ENCODE measurements at places on chromosomes 5 and 9.

DNA sequence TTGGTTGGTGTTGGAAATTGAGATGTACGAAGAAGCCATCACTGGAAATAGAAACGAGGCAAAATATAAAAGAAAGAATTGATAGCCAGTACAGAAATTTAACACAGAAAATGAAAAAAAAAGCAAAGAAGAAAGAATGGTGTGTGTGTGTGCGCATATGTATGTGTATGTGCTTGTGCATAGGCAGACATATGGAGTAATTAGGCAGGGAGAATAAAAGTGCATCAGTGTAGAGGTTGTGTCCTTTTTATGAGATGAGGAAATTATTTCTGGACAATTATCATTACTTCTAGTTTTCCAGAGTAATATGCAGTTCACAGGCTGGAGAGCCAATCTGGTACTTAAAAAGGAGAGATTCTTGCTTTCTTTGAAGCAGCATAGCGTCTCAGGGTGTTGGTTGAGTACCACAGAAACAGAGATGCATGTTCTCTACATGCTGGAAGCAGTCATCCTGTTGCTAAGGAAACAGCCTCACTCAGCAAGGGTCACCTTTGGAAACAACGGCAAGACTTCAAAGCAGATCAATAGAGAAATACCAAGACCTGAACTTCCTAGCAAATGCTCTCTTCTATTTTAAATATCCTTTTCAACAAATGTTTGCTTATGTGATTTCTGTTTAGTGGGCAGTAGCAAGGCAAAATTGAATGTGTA is 172.7 kb downstream of the TAF11L14 start:
- no peak for DNase-seq

- DNase-seq, result no peak
These were observed 14.8 kb downstream of the SPTLC1 start for GRCh38 chr9:92100237-92100911.

DNA sequence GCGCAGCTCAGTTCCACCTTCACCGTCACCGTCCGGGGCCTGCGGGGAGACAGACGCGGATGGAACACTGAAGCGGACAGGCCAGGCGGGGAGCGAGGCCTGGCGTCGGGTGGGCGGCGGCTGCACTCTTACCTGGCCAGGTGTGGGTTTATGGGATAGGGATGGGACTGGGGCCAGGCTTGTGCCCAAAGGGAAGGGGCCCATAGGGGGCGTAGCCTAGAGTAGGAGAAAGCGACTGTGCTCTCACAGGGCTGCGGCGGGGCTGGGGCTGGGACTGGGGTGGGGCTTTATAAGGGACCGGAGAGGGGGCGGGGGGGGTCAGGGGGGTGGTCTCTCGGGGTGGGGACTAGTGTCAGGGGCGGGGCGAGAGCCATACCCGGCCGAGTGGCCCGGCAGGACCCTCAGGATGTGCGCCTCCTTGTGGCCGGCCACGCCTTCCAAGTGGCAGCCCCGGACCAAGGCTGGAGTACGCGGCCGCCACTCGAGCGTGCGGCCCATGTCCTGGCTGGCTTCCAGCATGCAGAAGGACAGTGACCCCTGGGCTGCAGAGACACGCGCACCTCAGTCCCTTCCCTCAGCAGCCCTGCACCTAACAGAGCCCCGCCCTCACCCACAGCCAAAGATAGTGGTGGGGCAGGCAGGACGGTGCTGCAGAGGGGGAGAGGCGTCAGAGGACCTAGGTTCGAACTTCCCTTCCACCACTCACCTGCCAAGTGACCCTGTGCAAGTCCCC is 22.8 kb downstream of the FPGS start:
- no peak for DNase-seq

DNA sequence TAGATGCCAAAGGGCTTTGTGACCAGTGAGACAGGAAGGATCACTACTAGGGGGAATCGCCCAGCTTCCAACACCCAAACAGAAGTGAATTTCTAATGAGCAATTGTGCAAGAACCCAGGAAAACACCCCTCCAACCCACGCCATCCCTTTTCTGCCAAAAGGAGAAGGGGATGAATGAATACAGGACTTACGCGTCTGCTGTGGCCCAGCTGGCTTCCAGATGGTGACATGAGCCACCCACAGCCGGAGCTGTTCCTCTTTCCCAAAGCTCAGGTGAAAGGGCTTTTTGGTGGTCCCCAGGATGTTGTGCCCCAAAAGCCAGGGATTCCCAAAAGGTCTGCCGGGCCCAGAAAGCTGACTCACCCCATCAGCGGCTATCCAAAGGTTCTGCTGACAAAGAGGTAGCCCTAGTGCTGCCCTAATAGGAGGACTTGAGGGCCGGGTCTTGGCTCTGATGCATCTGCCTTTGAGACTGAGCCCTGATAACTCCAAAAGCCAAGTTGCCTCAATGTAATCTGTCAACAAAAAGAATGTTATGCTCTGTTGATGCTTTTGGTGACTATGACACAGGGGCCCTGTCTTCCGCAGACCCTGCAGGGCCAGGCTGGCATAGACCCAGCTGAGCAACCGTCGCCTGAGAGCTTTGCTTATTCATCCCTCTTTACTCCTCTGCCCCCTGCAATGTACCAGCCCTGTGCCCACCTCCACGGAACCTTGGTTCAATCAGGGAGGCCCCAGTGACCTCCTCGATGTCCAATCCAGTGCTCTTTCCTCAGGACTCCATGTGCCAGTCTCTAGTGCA is 14.5 kb downstream of the GSN start:
- DNase-seq, result no peak

GRCh38 chr5:45093377-45093776 is 284.6 kb downstream of the MRPS30 start:
- DNase-seq, result no peak

GRCh38 chr9:9284201-9284600 is 1328.6 kb downstream of the PTPRD start:
- no peak for DNase-seq

DNA sequence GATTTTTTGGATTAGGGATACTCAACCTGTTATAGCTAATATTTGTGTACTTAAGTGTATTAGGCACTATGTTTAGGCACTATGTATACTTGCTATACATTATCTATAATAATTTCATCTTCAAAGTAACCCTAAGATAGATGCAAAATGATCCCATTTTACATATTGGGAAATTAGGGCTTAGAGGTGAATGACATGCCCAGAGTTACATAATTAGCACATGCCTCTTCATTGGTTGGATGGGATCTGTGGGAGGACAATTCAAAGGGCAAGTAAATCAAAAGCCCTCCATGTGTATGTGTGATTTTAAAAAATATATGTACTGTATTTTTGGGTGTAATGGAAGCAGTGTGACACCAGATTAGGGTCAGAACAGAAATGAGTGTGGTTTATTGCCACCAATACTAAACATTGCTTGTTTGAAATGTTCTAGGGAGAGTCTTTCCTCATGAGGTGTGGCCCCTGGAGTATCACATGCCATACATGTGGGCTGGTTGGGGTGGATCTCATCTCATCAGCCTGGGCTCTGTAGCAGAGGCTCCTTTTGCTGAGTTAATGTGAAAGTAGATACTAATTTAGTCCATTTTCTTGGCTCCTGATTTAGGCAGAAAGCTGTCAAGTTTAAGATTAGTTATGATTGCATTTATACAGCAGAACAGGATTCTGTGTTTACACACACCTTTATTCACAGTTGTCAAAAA is 5.5 kb downstream of the C9orf85 start:
- DNase-seq, result no peak

DNA sequence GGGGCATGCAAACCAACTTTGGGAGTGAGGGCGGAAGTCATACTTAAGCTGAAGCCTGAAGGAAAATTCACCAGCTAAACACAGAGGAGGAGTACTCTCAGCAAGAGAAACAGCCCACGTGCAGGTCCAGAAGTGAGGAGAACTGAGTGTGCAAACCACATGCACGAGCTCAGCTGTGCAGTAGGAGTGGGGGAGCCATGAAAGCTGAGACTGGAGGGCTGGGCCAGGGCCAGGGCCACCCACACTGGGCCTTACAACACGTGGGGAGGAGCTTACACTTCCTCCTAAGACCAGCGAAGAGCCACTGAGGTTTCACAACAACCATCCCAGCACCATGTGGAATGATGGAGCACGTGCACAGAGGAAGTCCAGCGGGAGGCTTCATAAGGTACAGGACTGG is 9.3 kb upstream of the WWC1 start:
- DNase-seq, result no peak

DNA sequence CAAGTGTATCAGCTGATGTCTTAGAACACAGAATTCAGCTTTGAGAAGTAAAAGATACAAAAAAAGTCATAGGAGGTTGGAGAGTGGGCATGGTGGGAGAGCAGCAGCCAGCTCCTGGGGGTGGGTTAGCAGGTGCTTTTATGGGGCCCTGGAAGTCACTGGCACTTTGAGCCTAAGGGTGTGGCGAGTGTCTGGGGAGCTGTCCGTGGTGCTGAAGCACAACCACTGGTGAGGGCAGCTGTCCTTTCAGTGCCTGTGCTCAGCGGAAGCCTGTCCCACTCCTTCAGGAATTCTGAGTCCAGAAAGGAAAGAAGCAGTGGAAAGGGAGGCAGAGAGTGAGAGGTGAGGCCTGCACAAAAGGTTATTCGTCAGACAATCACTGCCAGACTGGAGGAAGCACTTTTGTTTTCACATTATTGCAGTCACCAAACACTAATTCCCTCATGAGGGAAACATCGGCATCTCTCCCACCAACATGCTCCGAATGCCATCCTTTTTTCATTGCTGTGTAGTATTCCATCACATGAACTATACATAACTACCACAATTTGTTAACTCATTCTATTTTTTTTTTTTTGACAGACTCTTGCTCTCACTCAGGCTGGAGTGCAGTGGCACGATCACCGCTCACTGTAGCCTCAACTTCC is 59.4 kb upstream of the RAPGEF1 start:
- no peak for DNase-seq

DNA sequence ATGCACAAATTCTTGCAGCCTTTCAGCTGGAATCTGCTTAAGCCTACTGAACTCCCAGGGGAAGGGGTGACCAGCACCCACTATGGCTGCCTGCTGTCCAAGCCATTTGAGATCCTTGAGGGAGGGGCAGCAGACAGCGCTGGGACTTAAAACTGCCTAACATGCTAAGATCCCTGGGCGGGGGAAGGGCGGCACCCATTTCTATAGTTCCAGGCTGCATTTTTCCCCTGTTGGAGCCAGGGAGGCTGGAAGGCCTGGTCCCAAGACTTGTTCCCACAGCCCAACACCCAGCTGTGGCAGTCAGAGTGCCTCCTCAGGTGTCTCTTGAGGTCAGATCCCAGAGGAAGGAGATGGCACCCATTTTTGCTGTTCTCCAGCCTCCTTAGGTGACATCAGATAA is 1061.3 kb upstream of the COX7C start:
- no peak for DNase-seq

- no peak for DNase-seq
These were observed 2.8 kb upstream of the PPP1R26 start for GRCh38 chr9:135476561-135477355.

GRCh38 chr9:20022410-20022809 is 233.6 kb upstream of the SLC24A2 start:
- DNase-seq, result no peak

GRCh38 chr5:82849885-82850284 is 227.3 kb downstream of the TMEM167A start:
- DNase-seq, result no peak

DNA sequence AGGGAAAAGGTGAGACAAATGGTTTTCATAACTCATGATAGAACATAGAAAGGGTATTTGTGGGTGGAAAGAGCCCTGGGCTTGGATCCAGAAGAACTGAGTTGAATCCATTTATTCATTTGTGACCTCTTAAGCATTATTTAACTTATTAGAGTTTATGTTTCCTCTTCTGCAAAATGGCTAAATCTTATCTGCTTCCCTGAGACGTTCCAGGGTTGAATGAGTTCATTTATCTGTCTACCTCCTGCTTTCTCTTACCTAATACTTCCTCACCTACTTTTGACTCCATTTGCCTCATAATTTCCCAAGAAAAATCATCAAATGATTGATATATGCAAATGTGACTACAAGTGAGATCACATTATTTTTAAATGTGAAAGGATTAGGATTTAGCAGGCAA is 152.7 kb upstream of the GAS1 start:
- no peak for DNase-seq

GRCh38 chr5:132751444-132751843 is 4.2 kb downstream of the CCNI2 start:
- DNase-seq, result peak; percentile 55

DNA sequence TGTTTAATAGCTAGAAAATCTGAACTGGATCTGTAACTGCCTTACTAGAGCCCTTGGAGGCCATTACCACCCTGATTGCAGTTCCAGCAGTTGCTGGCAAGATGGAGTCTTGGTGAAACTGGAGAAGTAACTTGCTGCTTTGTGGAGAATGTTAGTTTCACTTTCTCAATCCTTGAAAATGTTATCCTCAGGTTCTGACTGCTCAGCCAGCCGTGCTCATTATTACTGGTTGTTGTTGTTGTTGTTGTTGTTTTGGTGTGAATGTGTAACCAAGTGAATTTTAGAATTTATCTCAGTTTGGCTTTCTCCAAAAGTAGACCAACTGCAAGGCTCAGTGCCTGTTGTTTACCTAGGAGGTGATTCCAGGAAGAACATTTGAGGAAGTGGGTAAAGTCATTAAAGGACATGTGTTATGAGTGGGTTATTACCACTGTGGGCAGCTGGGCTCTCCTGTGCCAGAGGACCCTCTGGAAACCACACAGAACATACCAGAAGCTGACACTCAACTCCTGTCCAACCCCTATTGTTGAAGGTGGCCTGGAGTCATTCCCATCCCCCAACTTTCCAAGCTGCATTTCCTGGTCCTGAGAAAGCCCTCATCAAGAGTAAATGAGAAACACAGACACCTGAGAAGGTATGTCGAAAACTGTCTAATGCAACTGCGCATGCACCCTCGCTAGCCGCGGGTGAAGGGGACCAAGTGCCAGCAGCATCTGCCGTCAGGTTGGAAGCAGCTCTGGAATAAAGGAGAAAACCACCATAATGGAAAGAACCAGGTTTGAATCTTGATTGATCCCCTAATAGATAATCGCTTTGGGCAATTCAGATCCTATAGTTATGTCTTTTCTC is 111.6 kb downstream of the CMYA5 start:
- DNase-seq, result no peak

DNA sequence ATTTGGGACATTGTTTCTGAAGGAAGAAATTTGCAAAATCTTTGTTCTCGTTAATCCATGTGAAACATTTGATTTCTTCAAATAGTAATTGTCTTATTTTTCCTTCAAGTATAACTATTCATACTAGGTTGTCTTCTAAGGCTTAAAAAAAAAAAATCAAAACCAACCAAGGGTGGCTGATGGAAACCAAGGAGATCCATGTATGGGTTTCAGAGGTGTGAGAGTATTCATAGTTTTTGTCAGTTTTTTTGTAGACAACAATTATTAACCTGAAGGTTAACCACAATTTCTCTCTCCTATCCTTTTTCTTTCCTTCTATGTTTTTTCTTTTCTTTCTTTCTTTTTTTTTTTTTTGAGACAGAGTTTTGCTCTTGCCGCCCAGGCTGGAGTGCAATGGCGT is 35.4 kb downstream of the KDM4C start:
- no peak for DNase-seq

DNA sequence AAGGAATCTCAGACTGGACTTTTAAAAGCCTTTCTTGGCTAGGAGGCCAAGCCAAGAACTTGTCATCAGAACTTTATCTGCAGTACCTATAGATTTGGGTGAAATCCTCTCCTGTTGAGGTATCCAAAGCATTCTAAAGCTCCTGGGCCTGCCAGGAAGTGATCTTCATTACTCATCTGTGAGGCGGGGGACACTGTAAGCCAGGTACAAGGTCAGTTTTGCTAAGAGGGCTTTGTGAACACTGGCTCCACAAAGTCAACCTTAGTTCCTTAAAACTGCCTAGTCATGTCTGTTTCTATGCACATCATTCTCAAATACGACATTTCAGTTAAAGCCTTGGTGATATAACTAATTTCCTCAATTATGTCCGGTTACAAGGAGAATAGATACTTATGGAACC is 236.7 kb downstream of the PIK3R1 start:
- no peak for DNase-seq

All from GM12864 (cell line).